ENCODE measurements at places on chromosomes 6 and 20. TPM values are rescaled to one million over a fixed set of nuclear protein-coding genes. Genes with fewer than 3 reads are reported as not detected.

- no peak for DNase-seq
These were observed 203.6 kb downstream of the GJA1 start for GRCh38 chr6:121639021-121639420.

GRCh38 chr20:4601630-4602296 is 119.9 kb upstream of the PRND start:
- DNase-seq = no peak

DNA sequence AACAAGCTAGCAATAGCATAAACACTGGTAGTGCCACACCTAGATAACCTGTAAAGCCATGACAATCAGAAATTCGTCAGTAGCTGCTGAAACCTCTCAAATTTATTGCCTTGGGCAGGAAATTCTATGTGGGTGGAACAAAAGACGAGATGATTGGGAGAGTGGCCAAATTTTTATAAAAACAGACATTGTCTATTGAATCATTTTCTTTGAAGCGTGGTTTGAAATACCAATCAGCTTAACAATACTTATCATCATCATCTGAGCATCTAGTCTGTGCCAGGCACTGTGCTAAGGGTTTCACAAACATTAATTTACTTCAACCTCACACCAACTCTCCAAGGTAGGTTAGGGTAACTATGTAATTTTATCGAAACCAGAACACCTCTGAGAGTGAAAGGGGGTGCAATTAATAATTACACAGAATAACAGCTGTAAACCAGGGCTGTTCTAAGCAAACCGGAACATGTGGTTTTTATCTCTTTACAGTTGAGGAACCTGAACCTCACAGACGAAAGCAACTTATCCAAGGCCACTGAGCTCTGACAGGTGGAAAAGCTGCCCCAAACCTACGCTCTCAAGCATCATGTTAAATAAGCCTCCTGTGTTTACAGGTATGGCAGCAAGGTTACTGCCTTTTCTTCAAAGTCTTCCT is 43.4 kb downstream of the NHSL1 start:
- no peak for DNase-seq

The ZC3H12D gene
- 0.58 TPM for total RNA-seq
